Neural crest cell (in vitro differentiated cells): ENCODE measurements at places on chromosomes 7 and 10.

GRCh38 chr10:29039091-29039490 lies 249.8 kb upstream of the LYZL1 start:
- DNase-seq, result no peak

- DNase-seq, result no peak
These were observed 68.9 kb upstream of the AMPH start for GRCh38 chr7:38700116-38700515.

DNA sequence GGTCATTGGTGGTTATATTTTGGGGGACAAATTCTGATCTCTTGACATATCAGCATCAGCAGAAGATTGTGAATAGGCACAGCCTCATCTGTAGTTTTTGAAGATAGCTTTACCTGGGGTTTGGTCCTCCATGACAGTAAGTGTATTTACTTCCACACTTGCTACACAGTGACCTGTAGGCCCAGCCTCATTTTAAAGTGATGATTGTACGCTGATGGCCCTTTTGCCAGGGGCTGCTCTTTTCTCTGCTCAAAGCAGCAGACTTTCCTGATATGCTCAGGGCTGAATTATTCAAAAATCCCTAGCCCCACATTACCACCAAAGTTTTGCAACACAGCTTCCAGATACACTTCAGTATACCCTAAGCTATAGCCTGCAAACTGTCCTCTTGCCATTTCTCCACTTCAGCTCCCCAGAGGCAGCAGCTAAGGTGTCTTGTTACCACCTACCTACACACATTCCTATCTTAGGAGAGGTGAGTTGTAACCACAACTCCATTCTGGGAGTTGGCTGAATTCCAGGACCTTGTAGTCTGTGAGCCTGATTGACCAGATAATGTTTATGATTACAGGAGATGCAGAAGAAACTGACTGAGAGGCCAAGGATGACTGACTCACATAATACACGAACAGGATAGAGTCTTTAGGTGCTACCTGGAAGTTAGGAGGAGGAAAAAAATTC lies 6.0 kb downstream of the ASB4 start:
- DNase-seq, result no peak

GRCh38 chr10:63265222-63265617 lies 132.1 kb downstream of the NRBF2 start:
- DNase-seq, result no peak
